Activated CD8-positive, alpha-beta T cell treated with anti-CD3 and anti-CD28 coated beads for 36 hours (primary cell): ENCODE measurements at places on chromosomes 2 and 18. TPM values are rescaled to one million over a fixed set of nuclear protein-coding genes. Genes with fewer than 3 reads are reported as not detected.

Gene ZRANB3
- 21.4 TPM for total RNA-seq

Gene MBP
- 39.9 TPM for total RNA-seq

Gene ALPI
- not detected for total RNA-seq

Gene GDF7
- not detected for total RNA-seq

Gene RFX8
- total RNA-seq: 0.18 TPM

Gene SERPINB3
- total RNA-seq: not detected

Gene ECEL1
- 0.72 TPM for total RNA-seq

Gene CDH19
- not detected for total RNA-seq

Gene INPP5D
- total RNA-seq: 38.6 TPM

Gene IL36G
- not detected for total RNA-seq

Gene LRRTM4
- total RNA-seq: not detected

Gene LAMA3
- total RNA-seq: 0.05 TPM

Gene CRYBA2
- not detected for total RNA-seq

Gene AOX1
- total RNA-seq: 0.69 TPM

Gene HOXD11
- not detected for total RNA-seq

Gene HAAO
- total RNA-seq: 1.0 TPM

Gene SLC4A3
- total RNA-seq: not detected

Gene GPC1
- total RNA-seq: 1.2 TPM

Gene NGEF
- total RNA-seq: 0.63 TPM

Gene MRPL33
- 54.6 TPM for total RNA-seq

Gene CAPN13
- total RNA-seq: not detected

Gene GALNT14
- 1.9 TPM for total RNA-seq

Gene VIT
- not detected for total RNA-seq

Gene OLA1
- 128 TPM for total RNA-seq

Gene CD8A
- 432 TPM for total RNA-seq

Gene DIPK1C
- not detected for total RNA-seq

Gene PID1
- total RNA-seq: not detected

Gene TMEM178A
- total RNA-seq: 0.23 TPM

Gene SGO2
- total RNA-seq: 50.2 TPM

Gene DNAH7
- 0.07 TPM for total RNA-seq

Gene LINC00305
- total RNA-seq: not detected

Gene LYG2
- not detected for total RNA-seq

Gene TMEM17
- total RNA-seq: 0.14 TPM

Gene EHD3
- 0.54 TPM for total RNA-seq

Gene MYOM1
- 1.0 TPM for total RNA-seq

Gene ATIC
- total RNA-seq: 319 TPM

Gene CTIF
- total RNA-seq: 3.2 TPM

Gene CLHC1
- total RNA-seq: 4.2 TPM

Gene MBD5
- total RNA-seq: 16.6 TPM

Gene RHBDD1
- 35.9 TPM for total RNA-seq

Gene ASB18
- total RNA-seq: not detected

Gene CABYR
- 2.1 TPM for total RNA-seq

Gene RFTN2
- not detected for total RNA-seq

Gene IDH1
- total RNA-seq: 19.7 TPM

Gene STAM2
- total RNA-seq: 13.3 TPM

Gene REG3G
- not detected for total RNA-seq

Gene KCNS3
- total RNA-seq: not detected

Gene VSNL1
- not detected for total RNA-seq

Gene ZNF396
- 0.38 TPM for total RNA-seq
